ENCODE measurements at places on chromosomes 7 and 10.
A peak's percentile ranks its signal among the peaks of the same experiment; 100 is the strongest.

- DNase-seq: no peak
Observed at GRCh38 chr7:98119256-98119918, 12.7 kb downstream of the LMTK2 start.

- peak; percentile 17 for DNase-seq
Observed at GRCh38 chr10:120431251-120431651, 25.8 kb upstream of the PLPP4 start.

DNA sequence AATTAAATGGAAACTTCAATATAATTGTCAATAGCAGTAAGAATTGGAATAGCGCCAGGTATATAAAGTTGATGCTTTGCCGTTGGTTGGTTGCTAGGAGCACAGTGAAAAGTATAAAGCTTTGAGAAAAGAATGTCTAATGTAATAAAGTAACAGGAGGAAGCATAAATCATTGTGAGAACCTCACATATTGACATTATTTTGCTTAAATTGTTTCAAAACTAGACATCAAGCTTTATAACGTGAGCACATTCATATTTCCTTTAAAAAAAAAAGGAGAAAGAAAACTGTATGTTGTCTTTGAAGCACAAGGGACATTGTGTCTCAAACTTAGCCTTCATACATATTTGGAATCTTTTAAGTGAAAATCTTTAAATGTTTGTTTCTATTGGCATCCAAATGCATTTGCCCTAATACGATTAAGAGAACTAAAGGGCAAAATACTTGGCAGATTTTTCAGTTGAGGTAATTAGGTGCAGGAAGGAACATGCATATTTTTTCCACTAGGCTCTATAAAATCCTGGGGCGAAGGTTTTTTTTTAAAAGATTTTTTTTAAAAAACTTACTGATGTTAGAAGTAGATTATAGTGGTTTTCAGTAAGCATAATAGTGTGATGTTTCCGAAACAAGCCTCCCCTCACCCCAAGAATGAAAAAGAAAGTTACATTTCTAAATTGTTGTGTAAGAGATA is 92.4 kb downstream of the ARID5B start:
- no peak for DNase-seq

GRCh38 chr10:125161707-125162119 is 1.4 kb upstream of the CTBP2 start:
- DNase-seq: no peak

DNA sequence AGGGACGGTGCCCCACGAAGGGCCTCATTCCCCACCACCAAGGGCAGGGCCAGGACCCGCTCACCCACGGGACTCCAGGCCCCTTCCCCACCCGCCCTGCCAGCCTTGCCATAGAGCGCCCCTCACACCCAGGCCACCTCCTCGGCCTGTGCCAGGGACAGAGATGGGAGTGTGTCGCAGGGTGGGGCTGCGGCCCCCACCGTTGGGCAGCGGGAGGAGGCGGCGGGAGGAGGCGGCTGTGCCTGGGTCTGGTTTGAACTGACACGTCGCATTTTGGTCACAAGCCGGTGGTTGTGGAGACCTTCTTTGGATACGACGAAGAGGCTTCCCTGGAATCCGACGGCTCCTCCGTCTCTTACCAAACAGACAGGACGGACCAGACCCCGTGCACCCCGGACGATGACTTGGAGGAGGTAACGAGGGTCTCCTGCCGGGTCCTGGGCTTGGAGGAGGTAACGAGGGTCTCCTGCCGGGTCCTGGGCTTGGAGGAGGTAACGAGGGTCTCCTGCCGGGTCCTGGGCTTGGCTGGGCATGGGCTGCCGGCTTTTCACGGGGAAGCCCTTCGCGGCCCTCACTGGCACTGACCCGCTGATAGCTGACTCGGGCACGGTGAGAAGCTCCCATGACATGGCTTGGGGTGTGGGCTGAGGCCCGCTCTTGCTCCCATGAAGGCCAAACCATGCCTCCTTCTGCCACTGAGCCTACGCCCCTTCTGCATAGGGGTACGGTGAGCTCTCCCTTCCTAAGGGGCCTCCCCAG is 46.4 kb upstream of the DPYSL4 start:
- DNase-seq: no peak

DNA sequence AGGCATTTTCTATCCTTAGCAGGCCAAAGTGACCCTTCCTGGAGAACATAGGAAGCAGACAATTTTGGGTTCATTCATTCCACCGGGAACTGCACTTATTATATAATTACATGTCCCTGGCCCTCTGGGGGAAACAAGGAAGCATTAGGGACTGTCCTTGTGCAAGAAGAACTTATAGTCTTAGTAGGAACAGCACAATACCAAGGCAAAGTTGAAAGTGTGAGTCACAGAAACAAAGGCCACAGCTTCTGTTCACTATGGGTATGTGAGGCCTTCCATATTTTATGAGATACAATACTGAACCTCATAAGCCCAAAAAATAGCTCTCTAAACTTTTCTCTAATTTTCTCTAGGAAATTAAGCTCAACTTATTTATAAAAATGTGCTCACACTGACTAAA is 18.4 kb upstream of the AKR1B10 start:
- no peak for DNase-seq

DNA sequence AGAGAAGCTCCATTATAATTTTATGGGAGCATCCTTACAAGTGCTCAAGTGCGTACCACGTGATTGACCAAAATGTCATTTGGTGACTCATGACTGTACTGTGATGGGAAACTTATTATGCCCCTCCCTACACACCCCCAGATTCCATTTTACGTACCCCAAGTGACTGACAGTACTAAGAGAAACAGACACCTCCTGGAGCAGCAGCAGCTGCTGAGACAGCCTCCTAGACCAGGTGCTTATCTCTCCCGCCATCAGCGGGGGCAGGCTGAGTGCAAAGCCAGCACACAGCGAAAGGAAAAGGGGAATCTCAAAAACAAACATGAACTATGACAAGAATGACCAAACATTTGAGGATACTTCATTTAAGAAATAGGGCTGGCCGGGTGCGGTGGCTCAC is 4.2 kb upstream of the ADAM12 start:
- no peak for DNase-seq

- no peak for DNase-seq
Observed at GRCh38 chr7:22865602-22865960, 42.9 kb upstream of the TOMM7 start.

DNA sequence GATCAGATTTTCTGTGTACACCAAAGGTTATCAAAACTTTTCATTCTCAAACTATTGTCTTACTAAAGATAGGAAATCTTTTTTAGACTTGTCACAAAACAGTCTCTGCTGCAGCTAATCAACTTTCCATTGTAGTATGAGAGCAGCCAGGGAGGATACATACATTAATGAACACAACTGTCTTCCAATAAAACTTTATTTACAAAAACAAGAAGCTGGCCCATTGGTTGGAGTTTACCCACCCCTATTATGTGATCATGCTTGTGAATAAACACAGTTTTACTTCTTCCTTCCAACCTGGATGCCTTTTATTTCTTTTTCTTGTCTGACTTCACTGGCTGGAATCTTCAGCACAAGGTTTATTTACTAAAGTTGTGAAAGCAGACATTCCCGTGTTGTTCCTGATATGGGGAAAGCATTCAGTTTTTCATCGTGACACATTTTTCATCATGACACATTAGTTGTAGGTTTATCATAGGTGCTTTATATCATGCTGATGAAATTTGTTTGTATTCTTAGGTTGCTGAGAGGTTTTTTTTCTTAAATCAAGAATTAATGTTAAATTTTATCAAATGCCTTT is 98.5 kb upstream of the CDK13 start:
- DNase-seq: no peak

GRCh38 chr10:11899067-11899876 is 76.1 kb downstream of the PROSER2 start:
- no peak for DNase-seq

DNA sequence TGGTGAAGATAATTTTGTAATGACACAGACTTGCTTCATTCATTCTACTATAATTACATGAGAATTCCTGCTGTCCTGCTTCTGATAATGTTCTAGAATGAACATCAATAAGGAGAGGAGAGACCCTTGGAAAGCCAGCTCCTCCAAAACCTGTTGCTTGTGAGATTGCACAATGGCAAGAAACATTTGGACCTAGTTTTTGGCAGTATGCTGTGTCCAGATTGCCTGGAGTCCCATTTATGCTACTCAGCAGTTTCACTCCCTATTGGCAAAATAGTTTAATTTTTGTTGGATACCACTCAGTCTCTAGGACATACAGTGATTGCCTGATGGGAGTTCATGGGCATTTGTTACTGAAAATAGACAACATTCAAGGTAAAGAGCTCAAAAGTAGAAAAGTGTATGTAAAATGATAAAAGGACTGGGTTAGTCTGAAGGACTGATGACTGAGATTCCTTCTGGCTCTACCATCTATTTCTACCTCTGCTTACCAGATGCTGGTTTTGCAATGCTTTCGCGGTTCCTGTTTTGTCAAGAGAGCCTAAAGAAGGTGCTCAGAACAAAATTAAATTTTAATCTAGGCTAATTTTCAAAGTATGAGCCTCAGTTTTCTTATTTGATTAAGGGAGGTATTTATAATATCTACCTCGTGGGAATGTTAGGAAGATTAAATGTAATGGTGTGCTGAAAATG is 8.0 kb upstream of the ACTR3B start:
- DNase-seq: no peak

- DNase-seq: no peak
Observed at GRCh38 chr10:124898471-124898870, 43.5 kb upstream of the ZRANB1 start.

GRCh38 chr10:133257489-133258065 is 19.1 kb downstream of the ADAM8 start:
- no peak for DNase-seq

DNA sequence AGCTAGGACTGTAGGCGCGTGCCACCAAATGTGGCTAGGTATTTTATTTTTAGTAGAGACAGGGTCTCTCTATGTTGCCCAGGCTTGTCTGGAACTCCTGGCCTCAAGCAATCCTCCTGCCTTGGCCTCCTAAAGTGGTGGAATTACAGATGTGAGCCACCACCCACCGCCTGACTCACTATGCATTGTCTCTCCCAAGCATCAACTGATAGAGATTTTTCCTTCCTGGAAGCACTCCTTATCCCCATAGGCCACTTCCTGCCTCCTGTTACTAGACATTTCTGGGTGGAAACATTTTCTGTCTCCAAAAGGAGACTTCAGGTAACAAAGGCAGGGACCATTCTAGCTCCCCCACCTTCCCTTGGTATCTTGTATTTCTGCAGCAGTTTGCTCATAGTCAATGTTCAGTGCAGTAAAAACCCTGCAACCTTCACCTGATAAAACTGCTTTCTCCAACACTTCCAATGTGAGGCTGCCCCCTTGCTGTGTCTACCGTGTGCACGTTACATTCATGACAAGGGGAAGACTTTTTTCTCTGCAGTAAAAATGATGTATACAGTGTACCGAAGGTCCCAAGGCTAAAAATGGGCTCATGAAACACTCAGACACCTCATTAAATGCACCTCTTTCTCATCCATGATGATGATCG is 84.9 kb downstream of the NHLRC2 start:
- no peak for DNase-seq

GRCh38 chr7:71507680-71508602 is 376.0 kb downstream of the GALNT17 start:
- DNase-seq: no peak

DNA sequence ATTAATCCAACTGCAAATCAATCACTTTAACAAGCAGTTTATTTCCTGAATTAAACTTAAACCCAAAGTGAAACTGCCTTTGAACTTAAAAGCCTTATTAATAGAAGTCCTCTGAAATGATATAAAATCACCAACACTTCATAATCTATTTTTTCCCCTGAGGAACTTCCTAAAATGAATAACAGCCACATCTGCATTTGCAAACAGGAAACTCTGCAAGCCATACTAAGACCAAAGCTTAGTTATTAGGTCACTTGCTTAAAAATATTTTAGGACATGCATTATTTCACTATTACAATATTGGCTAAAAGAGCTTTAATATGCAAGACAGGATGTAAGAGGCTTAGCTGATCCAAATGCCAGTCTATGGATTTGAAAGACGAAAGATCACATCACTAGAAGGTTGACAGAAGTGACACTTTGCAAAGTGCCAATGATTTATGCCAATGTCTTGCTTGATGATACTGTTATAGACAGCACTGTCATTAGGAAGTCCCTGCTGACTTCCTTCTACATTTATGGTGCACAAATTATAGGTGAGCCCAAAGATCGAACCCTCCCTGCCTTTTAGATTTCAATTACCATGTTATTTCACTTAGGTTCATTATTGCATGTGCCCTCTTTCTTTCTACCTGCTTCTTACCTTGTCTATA is 99.9 kb upstream of the SKAP2 start:
- DNase-seq: no peak

DNA sequence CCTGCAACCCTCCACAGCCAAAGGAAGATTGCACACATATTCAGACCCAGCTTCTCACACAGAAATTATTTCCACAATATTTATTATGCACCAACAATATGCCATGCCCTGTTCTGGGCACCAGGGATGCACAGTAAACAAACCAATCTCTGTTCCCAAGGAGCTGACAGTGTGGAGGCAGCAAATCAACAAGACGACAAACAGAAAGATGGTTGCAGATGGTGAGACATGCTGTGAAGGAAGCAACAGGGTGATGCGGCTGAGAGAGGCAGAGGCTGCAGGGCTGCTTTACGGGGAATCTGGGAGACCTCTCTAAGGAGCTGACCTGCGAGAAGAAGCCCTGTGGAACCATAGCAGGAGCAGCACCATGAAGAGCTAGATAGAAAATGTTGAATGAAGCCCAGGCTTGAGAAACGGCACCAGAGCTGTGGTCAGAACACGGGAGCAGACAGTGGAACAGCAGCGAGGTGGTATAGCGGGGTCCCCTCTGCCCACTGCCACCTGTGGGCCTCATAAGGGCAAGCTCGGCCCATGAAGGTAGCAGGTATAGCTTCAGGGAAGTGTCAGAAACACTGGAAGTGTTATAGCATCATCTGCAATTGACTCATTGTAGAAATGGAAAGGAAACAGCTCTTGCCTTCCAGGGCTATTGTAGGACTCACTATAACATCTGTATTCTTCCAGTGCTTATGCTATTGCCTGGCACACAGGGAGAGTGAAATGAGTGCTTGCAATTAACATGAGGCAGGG is 17.4 kb downstream of the RBP3 start:
- DNase-seq: no peak

All from NCI-H187 (cell line).